Activated T-cell treated with anti-CD3 and anti-CD28 coated beads, Interleukin-2, amount 50 U/mL, for 4 hours (primary cell): ENCODE measurements at places on chromosomes 1 and 21. TPM values are rescaled to one million over a fixed set of nuclear protein-coding genes. Genes with fewer than 3 reads are reported as not detected.

TNFRSF1B gene
- 255 TPM for total RNA-seq

CXADR gene
- total RNA-seq = 0.66 TPM

B3GALT2 gene
- 0.68 TPM for total RNA-seq

SLC1A7 gene
- not detected for total RNA-seq

GRCh38 chr1:6410248-6410893 lies 9.3 kb downstream of the HES2 start:
- no peak for DNase-seq

DNA sequence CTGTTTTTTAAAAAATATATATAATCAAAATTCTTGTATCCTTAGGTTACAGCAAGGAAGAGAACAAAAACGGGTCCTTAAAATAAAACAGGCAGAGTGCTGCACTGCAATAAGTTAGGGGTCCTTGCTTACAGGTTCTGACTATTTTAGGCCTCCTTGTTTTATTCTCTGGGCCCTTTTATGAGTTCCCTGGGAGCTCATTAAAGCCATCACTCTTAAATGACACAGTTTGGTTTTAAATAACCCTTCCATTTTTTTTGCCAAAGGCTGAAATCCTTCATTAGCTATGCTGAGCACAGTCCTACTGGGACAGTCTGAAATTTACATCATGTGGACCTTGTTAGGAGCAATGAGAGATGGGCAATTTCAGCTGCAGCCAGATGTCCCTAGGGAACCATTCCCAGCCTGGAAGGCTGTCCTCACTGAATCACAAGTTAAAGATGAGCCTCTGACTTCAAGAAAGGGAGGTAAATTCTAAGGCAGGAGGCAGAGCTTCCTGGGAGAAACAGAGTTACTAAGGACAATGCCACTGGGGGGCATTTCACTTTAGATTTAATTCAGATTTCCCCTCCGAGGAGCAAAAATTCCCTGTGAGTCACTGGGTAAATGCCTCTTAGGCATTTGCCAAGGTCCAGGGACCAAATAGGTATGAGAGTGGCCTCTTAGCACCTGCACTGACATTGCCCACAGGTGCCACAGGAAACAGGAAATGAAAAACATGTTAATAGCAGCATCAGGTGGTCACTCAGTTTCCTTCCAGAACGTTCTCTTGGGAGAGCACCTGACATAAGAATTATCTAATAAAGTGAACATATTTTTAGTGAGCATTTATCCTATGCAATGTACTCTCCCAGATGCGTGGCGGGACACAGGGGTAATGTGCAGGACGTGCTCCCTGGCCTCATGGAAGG lies 3.8 kb upstream of the MUL1 start:
- DNase-seq = no peak

DNA sequence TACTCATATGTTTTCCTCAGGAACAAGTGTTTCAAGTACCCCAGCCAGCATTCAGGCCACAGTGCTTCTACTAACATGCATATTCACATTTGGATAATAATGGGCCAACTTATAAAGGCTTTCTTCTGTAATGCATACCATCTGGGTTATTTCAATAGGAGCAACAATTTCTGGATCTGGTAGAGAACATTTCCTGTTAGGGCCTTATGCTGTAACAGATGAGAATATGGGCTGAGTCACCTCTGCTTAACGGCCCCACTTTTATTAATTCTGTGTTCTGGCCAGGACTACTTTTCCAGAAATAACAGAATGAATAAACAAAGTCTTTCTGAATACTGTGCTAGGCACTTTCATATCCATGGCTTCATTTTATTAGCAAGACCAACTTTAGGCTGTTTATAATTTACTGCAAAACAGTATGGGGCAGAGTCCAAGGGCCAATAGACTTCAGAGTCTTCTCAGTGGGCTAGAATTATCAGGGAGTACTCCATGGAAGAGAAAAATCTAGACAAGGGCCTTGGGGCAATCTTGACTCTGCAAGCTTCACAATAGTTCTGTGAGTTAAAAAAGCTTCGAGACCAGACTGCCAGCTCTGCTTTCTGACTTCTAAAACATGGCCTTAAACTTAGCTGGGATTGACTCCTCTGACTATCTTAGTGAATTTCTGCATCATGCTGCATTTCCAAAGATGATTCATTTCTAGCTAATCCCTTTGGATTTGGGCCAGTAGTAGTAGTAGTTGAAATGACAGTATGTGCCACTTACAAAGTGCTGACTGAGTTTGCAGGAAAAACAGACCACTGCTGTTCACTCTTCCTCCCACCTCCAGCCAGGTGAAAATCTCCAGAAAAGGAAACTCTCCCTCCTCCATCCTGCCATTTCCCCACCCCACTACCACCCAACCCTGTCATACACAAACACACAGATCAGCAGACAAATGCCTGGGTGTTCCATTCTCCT lies 8.2 kb upstream of the SSX2IP start:
- DNase-seq = no peak

DNA sequence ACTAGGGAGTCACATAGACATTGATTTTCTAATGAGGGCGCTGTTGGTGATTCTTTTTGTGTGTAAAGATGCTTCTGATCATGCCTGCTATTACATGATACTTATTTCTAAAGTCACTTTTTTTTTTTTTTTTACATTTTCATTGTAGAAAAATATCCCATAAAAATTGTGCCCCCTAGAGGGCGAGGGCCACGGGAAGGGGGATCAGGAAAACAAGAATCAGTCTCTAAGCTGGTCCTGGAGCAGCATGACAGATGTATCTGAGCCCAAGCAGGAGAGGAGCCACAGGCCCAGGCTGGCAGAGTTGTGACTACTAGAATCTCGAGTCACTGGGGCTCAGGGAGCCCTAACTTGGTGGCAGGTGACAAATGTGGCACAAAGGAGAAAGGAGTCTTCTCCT lies 28.1 kb downstream of the ZSCAN20 start:
- no peak for DNase-seq

DNA sequence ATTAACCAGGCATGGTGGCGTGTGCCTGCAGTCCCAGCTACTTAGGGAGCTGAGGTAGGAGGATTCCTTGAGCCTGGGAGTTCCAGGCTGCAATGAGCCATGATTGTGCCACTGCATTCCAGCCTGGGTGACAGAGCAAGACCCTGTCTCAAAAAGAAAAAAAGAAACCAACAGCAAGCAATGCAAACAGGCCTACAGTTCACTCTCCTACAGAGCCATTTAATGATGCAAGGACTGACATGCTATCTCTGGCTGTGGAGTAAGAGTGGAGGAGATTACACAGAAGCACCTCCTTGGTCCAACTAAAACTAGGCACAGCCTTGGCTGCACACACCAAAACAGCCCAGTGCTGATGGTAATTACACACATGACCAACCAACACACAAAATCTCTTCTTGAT lies 127.5 kb upstream of the SOD1 start:
- no peak for DNase-seq

GRCh38 chr1:181061487-181061886 lies 27.0 kb upstream of the IER5 start:
- no peak for DNase-seq

GRCh38 chr1:45456531-45456930 lies 34.4 kb downstream of the TESK2 start:
- DNase-seq = no peak

- DNase-seq = no peak
Measured at GRCh38 chr21:44552136-44552535, 831 bp upstream of the KRTAP10-2 start.

- no peak for DNase-seq
Measured at GRCh38 chr1:65939636-65940035, 146.9 kb downstream of the PDE4B start.

DNA sequence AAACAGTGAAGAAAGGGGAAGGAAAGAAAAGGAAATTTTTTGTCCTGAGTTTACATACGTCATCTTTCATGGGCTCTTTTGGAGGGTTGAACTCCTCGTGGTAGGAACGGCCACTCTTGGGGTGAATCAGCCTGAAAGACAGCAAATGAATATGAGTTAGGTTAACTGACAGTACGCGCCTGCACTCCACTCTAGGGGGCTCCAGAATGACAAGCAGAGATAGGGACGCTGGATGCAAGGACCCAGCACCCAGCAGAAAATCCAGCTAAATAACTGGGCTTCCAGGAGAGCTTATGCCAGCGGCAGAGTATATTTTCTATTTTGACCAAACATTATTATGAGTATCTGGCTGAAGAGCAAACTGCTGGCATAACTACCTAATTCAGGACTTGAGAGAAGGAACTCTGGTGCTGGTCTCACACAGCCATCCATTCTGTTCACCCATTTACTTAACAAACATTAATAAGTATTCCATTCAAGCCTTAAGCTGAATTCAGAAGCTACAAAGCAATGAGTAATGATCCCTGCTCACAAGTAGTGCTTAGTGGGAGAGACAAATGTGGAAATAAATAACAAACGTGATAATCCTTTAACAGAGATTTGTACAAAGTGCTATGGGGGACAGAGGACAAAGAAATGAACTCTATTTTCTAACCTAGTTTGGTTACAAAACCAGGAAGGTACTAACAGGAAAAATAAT lies 22.1 kb downstream of the AK2 start:
- DNase-seq = no peak

DNA sequence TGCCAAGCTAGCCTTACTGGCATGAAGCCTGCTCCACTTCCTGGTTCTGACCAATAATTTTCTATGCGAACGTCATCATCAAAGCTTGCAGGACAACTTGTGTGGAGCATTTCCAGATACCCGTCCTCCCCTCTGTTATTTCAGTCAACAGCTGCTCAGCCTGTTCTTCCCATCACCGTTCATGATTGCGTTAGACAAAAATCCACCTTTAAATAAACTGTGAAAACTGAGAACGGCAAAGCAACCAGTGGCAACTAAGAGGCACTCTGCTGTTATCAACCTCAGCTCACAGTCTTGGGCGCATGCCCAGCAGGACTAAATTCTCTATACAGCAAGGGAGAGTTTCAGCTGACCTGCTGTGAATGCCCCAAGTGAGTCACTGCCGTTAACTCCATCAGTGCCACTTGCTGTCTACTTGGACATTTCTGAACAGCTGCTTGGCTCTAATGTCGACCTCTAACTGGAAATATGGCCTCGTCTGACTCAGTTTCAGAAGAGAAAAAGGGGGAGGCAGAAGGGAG lies 207.4 kb upstream of the RUNX1 start:
- no peak for DNase-seq

DNA sequence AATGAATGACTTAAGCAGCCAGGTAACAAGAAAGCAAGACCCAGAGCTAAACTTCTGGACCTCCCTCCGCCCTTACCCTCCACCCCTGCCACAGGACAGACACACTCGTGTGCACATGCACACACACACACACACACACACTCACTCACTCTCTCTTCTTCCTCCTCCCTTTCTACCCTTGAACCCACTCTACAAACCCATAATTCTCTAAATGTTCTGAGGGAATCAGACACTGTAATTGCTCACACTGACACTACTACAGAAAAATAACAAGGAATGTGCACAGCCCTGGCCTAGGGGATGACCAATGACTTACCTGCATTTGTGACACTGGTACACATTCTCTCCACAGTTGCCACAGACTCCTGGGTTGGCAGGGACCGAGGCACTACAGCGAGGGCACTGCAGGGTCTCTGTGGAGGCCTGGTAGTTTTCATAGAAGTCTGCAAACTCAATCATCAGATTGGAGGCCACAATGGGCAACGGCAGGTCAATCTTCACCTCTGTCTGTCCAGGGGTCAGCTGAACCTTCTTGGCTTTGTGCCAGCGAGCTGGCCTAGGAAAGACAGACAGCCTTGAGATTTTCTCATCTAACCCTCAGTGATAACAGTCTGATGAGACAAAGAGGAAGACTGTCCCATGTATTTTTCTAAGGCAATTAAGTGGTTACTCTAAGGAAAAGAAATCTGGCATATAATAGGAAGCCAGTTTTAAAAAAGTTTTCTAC lies 94.8 kb downstream of the UBR4 start:
- no peak for DNase-seq
